ENCODE measurements at places on chromosomes 16 and 17.
A peak's percentile ranks its signal among the peaks of the same experiment; 100 is the strongest.

DNA sequence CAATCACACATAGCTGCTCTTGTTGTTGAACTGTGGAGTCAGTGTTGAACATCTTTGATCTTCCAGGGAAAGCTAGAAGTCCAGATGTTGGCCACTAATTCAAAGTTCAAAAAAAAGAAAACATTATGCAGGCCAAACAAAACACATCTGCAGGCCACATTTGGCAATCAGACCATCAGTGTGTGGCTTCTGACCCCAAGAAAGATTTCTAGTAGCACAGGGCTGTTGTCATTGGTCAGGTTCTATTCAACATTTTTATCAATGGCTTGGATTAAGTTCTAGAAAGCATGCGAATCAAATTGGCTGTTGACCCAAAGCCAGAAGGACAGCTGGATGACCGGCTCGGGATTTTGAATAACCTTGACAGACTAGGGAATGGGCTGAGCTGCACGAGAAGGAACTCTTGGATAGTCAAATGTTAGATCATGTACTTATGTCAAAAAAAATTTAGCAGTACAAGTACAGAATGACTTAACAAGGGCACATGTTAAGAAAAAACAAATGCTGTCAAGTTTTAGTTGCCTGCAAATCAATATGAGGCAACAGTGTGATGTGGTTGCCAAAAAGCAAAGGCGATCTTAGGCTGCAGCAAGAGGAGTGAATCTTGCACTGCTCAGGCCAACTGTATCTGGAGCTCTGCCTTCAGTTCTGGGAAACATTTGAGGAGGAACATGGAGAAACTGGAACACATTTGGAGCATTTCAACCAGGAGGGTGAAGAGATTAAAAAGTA is 187.6 kb downstream of the RGS9 start:
- no peak for DNase-seq

- DNase-seq: no peak
Measured at GRCh38 chr17:46191322-46192188, 1.7 kb downstream of the KANSL1 start.

DNA sequence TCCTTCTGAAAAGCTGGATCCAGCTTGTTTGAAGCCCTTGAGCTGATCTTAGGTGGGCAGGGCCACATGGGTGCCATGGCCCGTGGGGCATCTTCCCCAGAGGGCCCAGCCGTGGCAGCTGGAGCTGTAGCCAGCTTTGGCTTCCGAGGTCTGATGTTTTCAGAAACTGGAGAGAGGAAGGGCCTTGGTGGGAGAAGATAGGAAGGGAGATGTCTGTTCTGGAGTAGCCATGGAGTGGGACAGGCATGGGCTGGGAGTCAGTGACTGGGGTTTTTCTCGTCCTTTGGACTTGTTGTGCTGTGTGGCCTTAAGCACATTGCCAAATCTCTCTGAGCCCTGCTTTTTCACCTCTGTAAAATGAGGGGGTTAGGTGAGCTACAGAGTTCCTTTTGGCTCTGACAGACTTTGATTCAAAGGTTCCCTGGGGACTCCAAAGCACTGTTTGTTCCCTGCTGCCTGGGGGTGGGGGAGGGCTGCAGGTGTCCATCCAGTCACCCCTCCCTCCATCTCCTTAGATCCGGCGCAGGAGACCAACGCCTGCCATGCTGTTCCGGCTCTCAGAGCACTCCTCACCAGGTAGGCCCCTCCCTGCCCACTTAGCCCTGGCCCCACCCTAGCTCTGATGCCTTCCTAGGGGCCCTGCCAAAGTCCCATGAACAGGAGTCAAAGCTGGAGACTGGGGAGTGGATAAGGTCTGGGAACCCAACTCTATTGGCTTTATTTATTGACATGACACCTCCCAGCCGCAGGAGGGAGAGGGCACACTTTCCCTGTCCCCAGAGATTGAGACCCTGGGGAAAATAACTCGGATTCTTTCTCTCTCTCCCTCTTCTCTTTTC is 2.1 kb downstream of the PPP1R1B start:
- DNase-seq: no peak

DNA sequence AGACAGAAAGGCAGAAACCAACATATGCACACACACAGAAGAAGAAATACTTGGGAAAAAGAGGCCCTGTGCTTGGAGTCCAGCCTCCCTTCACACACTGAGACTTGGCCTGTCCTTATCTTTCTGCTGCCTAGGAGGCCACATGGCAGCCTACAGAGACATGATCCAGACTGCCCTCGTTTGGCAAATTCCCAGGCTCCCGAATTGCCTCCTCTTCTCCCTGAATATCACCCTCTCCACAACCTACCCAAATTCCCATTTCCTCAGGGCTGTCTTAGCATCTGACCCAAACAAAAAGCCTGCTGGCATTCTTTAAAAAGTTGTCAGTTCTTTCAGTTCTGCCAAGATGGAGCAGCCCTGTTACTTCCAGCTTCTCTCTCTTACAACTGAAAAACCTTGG is 59.8 kb downstream of the DNAH17 start:
- no peak for DNase-seq

DNA sequence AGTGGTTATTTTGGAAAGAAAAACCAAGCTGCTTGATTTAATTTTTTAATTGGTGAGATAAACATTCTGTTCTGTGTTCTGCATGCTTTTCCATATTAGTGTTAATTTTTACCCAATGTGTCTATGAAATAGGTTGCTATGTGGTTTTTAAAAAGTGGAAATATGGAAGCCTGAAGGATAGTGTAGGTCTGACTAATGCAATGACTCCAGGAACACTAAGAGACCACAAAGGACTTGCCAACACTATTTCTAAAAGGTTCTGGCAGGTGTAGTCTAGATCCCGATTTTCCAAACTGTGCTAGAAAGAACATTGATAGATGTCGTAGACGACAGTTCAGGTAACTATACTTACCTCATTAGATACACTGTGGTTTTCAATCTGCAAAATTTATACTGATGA is 877.4 kb upstream of the GOT2 start:
- no peak for DNase-seq

- DNase-seq: no peak
Measured at GRCh38 chr17:67431249-67432015, 54.4 kb downstream of the PITPNC1 start.

DNA sequence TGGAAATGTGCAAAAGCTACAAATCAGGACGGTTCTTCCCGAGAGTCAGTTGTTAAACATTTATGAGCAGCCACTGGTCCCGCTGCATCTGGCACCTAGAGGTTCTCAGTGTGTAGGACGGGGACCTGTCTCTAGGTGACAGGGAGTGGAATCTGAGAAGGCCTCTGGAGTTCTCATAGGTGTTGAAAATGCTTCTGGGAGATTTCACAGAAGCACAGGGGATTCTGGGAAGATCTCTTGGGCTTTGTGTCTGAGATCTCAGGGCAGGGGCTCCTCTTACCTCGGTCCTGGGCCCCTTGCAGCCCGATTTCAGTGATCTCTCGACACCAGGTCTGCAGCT is 8.9 kb downstream of the ALOX15 start:
- DNase-seq: no peak

GRCh38 chr17:70375406-70375805 is 206.1 kb downstream of the KCNJ2 start:
- no peak for DNase-seq

GRCh38 chr17:81163703-81164370 is 1.5 kb upstream of the PVALEF start:
- no peak for DNase-seq

- DNase-seq: no peak
Measured at GRCh38 chr16:4052801-4053293, 63.4 kb downstream of the ADCY9 start.

DNA sequence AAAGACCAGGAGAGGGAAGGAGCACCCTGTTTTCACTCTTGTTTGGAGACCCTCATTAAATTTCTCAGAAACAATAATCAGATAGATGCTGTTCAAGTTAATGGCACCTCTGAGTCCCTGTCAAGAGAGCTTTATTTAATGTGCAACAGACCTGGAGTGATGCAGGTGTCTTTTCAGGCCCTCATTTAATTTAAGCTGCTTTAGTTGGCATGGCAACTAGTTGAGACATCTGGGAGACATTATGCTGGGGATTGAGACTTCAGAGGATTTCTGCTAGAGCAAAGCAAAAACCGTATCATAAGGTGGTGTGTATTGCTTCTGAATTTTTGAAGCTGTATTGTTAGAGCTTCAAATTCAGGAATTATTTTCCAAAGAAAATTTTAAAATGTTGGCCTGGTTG is 108.5 kb downstream of the NLK start:
- DNase-seq: no peak

- peak; percentile 56 for DNase-seq
Measured at GRCh38 chr17:7177191-7177953, 1.8 kb downstream of the ASGR1 start.

DNA sequence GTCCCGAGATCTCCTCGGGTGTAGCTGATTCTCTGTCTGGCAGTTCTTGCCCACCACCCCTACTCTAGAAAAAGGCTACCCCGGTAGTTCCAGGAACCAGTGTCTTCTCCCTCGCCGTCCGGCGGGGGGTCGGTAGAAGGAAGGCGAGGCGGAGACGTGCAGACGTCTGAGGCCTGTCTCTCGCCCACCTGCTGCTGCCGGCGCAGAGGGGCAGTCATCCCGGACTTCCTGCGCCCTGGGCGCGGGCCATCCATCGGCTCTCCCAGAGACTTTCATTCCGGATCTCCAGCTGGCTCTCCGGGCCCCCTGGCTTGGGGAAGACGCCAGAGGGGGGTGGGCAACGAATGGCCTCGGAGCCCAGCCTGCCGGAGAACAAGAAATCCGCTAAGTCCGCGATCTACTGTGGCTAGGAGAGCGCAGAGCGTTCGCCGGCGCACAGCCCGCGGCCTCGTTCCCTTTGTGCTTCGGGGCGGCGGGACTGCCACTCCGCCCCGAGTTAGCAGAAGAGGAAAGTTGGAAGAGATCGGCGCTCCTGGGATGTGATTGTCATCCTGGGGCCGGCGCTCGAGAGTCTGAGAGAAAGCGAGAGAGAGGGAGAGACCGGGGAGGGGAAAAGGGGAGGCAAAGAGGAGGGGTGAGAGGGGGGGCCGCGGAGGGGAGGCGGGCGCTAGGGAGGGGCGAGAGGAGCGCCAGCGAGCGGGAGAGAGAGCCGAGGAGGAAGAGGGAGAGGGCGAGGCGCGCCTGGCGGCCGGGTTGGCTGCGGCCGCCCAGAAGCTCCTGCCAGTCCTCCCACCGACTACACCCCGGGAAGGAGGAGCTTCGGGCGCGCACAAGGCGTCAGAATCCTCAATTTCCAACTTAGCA is at the start of gene IRX5:
TSS of gene IRX5 (plus strand) at position 861 of the 864 bp plus-strand sequence. CDS start 334 bp downstream, outside the sequence.
- no peak for DNase-seq

- no peak for DNase-seq
Measured at GRCh38 chr17:17569691-17570090, 21.8 kb downstream of the PEMT start.

DNA sequence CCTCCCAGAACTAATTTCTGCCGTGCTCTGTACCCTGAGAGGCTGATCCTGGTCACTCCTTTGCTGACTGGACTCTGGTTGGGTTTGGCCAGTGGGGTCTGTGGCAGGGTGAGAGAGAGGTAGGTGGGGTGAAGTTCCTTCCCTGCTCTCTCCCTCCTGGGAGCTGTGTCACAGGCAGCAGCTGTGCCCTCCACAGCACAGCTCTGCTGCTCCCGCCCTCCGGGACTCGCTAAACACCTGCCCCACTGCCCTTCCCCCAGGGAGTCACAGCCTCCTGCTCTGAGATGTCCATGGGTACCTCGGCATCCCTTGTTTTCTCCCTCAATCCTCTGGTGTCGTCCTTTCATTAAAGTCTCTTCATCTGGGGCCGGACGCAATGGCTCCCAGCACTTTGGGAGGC is 66.4 kb downstream of the SRCIN1 start:
- DNase-seq: no peak

DNA sequence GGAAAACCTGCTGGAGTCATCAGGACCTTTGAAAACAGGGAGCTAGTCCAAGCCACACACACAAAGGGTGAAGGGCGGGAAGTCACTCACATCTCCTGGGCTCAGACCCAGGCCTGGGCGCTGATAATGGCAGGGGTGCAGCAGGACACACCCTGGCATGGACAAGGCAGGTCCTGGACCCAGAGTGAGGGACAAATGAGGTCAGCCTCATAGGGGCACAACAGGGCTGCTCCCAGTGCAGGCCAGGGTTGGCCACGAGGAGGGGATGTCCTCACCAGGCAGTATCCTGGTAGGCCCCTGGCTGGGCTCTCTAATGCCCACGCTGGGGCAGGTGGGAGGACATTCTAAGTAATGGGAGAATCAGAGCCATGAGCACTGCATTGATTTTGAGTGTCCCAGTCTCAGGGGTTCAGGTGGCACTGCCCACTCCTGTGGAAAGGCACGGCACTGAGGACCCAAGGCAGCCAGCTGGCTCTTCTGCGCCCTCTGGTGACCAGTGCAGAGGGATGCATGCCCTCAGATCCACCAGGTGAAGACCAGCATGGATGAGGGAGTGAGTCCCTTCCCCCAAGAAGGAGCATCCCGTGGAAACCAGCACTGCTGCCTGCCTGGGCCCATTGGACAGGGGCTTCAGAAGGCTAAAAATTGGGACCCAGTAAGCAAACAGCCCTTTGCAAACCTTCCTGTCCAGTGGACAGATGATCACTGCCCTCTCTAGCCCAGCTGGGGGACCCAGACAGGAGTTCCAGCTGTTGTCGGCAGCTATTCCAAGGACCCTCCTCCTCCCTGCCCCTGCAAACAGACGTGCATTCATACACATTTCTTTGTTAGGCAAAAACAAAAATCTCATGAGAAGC is 23.4 kb upstream of the SREBF1 start:
- DNase-seq: peak; percentile 63

DNA sequence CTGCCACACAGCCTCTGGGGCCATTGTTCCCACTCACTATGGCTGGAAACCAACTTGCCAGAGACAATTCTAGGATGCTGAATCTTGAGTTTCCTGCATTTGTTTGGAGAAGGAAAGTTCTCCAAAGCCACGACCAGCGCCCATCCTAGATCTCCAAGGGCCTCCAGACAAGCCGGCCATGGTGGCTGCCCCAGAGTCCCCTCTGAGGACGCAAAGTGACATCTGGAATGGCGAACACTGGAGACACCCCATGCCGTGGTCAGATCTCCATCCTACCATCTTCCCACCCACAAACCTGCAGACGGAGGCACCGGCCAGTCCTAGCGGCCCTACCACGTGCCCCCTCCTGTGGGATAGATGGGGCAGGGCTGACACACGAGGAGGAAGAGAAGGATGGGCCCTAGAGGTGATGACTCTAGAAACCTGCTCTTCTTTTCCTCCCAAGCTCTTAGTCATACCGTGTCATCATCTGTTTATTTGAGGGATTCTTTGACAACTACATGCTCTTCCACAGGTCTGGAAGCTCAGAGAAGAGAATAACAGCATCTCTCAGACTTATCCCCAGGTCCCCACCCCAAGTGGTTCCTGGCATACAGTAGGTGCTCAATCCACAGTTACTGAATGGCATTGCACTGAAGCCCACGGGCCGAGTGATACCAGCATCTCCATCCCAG is 71.3 kb downstream of the MYH11 start:
- DNase-seq: no peak

All from stimulated activated CD4-positive, alpha-beta T cell treated with anti-CD3 and anti-CD28 coated beads, Interleukin-2, amount 100 ng/mL, for 4 hours (primary cell).